ENCODE measurements at places on chromosomes 2 and 18. TPM values are rescaled to one million over a fixed set of nuclear protein-coding genes. Genes with fewer than 3 reads are reported as not detected.

- DNase-seq, result no peak
These were observed 92.4 kb downstream of the NCK2 start for GRCh38 chr2:105836840-105837692.

GRCh38 chr2:158049129-158049855 lies 52.4 kb upstream of the UPP2 start:
- no peak for DNase-seq

- no peak for DNase-seq
These were observed 9.6 kb downstream of the GDF7 start for GRCh38 chr2:20676353-20677215.

GRCh38 chr2:30208453-30208852 lies 22.9 kb upstream of the LBH start:
- DNase-seq, result peak; percentile 65

- no peak for DNase-seq
These were observed 74.1 kb downstream of the OSBPL6 start for GRCh38 chr2:178268435-178268834.

DNA sequence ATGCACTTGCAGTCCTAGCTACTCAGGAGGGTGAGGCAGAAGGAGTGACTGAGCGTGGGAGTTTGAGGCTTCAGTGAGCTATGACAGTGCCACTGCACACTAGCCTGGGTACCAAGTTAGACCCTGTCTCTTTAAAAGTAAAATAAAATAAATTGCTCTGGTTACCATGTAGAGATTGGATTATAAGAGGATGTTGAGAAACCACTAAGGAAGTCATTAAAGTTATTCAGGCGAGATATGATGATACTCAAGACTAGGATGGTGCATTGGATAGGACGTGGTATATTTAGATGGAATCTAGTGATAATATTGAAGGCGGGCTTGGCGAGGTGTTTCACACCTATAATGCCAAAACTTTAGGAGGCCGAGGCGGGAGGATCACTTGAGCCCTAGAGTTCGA lies 50.6 kb downstream of the BMPR2 start:
- DNase-seq, result no peak

DNA sequence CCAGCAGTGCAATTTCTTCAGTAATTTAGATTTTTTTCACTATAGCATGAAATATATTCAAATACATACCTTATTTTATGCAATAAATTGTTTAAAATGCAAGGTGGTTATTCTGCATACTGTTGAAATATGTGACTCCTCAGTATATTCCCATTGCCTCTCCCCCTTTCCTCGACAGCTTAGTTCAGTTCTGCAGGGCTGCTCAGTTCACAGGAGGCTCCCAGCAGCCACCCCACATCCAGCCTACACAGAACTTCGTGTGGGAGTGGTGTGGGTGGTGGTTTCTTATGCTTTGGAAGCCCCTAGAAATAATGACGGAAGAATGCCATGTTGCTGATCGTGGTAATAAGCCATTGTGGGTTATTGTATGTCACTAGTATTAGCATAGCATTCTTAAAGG lies 79.7 kb downstream of the FAM210A start:
- no peak for DNase-seq

- no peak for DNase-seq
These were observed 286.2 kb upstream of the EPAS1 start for GRCh38 chr2:46010925-46011490.

DNA sequence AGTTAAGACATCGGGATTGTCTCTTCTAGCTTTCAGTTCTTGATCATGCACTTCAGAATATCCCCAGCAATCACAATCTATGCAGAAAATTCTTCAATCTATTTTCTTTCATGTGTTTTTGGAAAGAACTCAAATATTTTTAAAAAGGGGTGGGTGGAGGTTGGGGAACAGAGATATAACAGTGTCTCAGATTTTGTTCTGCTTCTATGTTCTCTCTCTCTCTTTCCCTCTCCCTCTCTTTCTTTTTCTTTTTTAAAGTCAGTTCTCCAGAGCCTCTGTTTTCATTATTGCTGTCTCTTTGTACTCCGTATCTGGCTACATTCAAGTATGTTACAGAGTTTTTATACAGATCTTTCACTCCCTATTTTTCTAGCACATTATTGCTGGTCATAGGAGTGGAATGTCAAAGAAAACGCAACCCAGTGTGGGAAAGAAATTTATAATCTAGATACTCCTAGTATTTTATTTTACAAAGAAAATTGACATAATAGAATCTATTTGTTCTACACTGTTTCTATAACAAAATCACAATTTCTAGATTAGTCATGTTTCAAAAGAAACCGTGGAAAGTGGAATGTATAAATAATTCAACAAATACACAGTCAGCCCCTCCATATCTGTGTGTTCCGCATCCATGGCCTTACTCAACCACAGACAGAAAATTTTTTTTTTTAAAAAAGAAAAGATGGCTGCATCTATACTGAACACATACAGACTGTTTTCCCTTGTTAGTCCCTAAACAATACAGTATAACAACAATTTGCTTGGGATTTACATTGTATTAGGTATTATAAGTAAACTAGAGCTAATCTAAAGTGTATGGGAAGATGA lies 11.2 kb upstream of the NEMP2 start:
- DNase-seq, result no peak

The TMEM163 gene
- 10.1 TPM for total RNA-seq

The FBXO15 gene
- total RNA-seq, result 2.2 TPM

The GALNT14 gene
- 7.0 TPM for total RNA-seq

The SPTBN1 gene
- 380 TPM for total RNA-seq
